A549 treated with AZD2906 at 1 μM for 4 hours (cell line): ENCODE measurements at places on chromosomes 6 and 20. TPM values are rescaled to one million over a fixed set of nuclear protein-coding genes. Genes with fewer than 3 reads are reported as not detected.

The SLC32A1 gene
- not detected in 5 replicates for total RNA-seq

The SLC17A9 gene
- 0.02 to 0.16 TPM (median 0.13 TPM) in 5 replicates for total RNA-seq

The GRM4 gene
- 0.08 to 0.17 TPM (median 0.14 TPM) in 5 replicates for total RNA-seq

The PSORS1C1 gene
- 4.1 to 5.9 TPM (median 4.6 TPM) in 5 replicates for total RNA-seq

The DAAM2 gene
- total RNA-seq, result 0.10 to 0.25 TPM (median 0.22 TPM) in 5 replicates

The TP53TG5 gene
- total RNA-seq, result not detected in 5 replicates

The VTA1 gene
- total RNA-seq, result 38.7 to 45.1 TPM (median 40.5 TPM) in 5 replicates

The C6orf52 gene
- total RNA-seq, result 1.1 to 2.4 TPM (median 1.9 TPM) in 5 replicates

The AGER gene
- 1.1 to 2.0 TPM (median 1.7 TPM) in 5 replicates for total RNA-seq

The ZSCAN9 gene
- total RNA-seq, result 6.1 to 8.0 TPM (median 6.8 TPM) in 5 replicates

The LBP gene
- total RNA-seq, result 1.1 to 1.4 TPM (median 1.2 TPM) in 5 replicates
